ENCODE measurements at places on chromosomes 12 and 14. TPM values are rescaled to one million over a fixed set of nuclear protein-coding genes. Genes with fewer than 3 reads are reported as not detected.

Gene TMEM120B
- 5.9 TPM for total RNA-seq

Gene NPFF
- total RNA-seq: not detected

Gene CISTR
- not detected for total RNA-seq

Gene HCAR2
- total RNA-seq: 24.1 TPM

Gene KLRC1
- total RNA-seq: not detected

Gene KRT83
- total RNA-seq: 2.1 TPM

Gene MYH6
- not detected for total RNA-seq

Gene GNS
- 45.0 TPM for total RNA-seq

Gene MEG3
- total RNA-seq: 8.2 TPM

Gene OTOGL
- 0.06 TPM for total RNA-seq
